ENCODE measurements at places on chromosomes 6 and 20.

DNA sequence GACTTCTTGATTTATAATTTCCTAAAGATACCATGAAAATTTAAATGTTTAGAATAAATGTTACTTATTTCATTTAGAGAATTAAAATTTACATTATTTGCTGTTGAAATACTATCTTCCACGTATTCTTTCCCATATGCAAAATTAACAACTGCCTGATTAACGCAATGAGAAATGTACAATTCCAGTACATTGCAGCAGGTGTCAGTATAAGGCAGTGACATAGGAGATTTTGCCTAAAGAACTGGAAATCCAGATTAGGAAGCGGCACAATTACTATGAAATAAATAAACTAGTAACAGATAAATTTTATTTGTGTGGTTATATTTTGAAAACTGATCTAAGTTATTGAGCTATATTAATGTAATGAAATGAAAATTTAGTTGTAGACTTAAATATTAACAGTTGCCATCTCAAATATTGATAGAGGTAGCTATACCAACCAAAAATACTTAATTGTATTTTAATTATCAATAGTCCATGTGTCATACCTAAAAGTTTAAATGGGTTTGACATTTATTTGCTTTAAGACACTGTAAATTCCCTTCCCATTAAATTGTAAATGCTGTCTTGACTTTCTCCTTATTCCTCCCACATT, 300.2 kb downstream of the UTRN start:
- no peaks in the 10 kb centered on the region for H3K27me3 ChIP-seq
- H3K4me1 ChIP-seq: peaks cover 37% of the 10 kb centered on the region
- H3K4me3 ChIP-seq: no peak overlapping the region

GRCh38 chr20:24648919-24649318, 179.5 kb downstream of the SYNDIG1 start:
- no peak overlapping the region for H3K27ac ChIP-seq
- H3K27me3 ChIP-seq: peaks cover 5% of the 10 kb centered on the region
- H3K36me3 ChIP-seq: no peaks in the 10 kb centered on the region
- DNase-seq: no peak
- H3K4me1 ChIP-seq: peaks cover 28% of the 10 kb centered on the region
- peak overlapping the region; percentile 5 for H3K4me3 ChIP-seq

DNA sequence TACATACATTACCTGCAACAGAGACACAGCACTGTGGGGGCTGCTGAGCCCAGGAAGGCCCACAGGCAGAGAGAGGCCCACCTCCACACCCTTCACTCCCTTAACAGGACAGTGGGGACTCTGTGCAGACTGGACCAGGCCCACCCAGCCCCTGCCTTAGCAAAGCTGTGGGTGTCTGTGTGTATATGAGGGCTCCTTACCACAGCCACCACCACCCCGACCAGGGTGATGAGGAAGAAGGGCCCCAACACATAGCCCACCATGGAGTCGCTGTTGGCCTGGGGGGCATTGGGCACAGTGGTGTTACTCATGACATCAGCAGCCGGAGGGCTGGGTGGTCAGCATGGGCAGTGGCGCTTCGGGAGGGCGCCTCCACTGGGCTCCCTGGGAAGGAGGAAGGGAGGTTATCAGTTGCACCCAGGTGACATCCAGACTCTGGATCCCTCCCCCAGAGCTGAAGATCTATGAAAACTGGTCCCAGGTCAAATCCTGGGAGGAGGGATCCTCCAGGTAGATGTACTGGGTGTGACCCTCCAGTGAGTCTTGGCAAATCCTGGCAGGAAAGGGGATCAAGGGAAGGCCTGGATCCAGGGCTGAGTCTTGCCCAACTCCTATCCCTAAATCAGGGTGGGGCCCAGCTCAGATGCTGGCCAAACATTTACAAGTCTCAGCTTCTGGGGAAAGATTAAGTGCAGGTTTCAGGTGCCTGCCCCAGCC, 1.2 kb downstream of the SMIM29 start:
- H3K4me3 ChIP-seq: peak overlapping the region; percentile 95
- H3K4me1 ChIP-seq: peaks cover 60% of the 10 kb centered on the region
- peaks cover 40% of the 10 kb centered on the region for H3K36me3 ChIP-seq

- H3K27me3 ChIP-seq: no peaks in the 10 kb centered on the region
- peaks cover 21% of the 10 kb centered on the region for H3K36me3 ChIP-seq
- H3K4me1 ChIP-seq: no peaks in the 10 kb centered on the region
- no peak overlapping the region for H3K4me3 ChIP-seq
These were observed 28.9 kb downstream of the NDRG3 start for GRCh38 chr20:36717021-36717420.

DNA sequence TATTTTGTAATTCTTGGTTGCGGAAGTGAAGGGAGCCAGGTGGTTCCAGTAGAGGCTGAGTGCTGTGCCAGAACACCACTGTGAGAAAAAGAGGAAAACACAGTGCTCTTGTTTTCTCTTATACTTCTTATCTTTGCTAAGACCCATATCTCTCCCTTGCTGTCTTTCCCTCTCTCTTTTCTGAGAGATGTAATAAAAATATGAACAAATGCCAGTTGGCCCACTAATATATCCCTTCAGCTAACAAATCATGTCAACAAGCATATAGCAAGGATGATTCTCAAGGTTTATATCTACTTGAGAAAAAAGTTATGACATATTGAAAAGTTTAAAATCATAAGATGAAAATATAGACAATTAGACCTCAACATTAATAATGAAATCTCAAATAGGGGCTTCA, 758.3 kb downstream of the HDGFL1 start:
- no peak overlapping the region for H3K27ac ChIP-seq
- H3K4me3 ChIP-seq: no peak overlapping the region
- no peaks in the 10 kb centered on the region for H3K4me1 ChIP-seq
- H3K27me3 ChIP-seq: no peaks in the 10 kb centered on the region

- H3K4me3 ChIP-seq: no peak overlapping the region
- H3K4me1 ChIP-seq: no peaks in the 10 kb centered on the region
- H3K27ac ChIP-seq: no peak overlapping the region
- H3K36me3 ChIP-seq: no peaks in the 10 kb centered on the region
- no peak for DNase-seq
These were observed 155.2 kb upstream of the RIN2 start for GRCh38 chr20:19602675-19603375.
